ENCODE measurements at places on chromosomes 11 and 22.

- peak; percentile 75 for DNase-seq
These were observed 6.0 kb upstream of the CARD10 start for GRCh38 chr22:37525073-37525745.

GRCh38 chr11:117191680-117192400, 7.3 kb upstream of the TAGLN start:
- DNase-seq, result no peak

DNA sequence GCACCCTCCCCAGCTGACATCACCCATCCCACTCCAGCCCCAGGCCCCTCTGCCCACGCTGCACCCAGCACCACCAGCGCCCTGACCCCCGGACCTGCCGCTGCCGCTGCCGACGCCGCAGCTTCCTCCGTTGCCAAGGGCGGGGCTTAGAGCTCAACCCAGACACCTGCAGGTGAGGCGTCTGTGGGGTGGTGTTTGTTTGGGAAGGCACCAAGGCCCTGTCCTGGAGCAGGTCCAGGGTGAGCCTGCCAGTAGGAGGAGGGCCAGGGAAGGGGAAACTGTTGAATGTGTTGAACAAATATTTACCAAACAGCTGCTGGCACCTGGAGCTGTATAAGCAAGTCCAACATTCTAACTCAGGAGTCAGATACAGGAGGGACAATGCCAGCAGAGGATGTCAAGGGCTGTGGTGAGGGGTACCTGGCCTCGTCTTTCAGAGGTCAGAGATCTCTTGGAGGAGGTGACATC, 3.1 kb downstream of the VEGFB start:
- peak; percentile 83 for DNase-seq

- DNase-seq, result no peak
These were observed 53.7 kb upstream of the E2F8 start for GRCh38 chr11:19294444-19294843.

DNA sequence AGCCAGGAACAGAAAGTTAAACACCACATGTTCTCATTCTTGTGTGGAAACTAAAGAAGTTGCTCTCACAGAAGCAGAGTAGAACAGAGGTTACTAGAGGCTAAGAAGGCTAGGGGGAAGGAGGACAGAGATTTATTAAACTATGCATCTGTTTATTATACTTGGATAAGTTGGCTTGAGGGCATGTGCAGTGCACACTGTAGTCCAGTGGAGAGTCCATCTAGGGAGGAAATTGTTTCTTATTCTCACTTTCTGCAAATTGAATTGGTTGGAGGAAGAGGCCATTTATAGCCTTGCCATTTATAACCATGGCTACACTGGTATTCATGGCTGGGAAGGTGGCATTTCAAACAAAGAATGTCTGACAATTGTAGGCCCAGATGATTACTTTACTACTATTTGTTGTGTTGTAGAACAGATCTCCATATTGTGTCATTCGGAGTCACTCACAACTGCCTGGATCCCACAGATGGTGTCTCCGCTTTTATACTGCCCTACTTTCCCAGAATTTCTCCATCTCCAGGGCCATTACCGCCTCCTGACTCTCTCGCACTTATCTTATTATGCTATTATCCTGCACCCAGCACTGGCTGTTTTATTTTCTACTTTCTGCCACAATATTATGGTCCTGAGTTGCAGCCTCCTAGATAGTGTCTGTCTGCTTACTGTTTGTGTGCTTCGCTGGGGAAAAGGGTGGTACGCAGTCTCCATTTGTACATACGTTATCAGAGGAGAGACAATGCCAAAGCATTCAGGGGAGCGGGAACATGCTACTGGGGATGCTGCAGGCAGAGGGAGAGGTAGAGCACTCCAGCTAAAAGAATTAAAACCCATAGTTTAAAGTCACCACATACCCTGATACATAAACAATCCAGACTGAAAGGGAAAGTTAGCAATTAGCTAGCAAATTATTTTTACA, 169.3 kb upstream of the BLID start:
- no peak for DNase-seq

DNA sequence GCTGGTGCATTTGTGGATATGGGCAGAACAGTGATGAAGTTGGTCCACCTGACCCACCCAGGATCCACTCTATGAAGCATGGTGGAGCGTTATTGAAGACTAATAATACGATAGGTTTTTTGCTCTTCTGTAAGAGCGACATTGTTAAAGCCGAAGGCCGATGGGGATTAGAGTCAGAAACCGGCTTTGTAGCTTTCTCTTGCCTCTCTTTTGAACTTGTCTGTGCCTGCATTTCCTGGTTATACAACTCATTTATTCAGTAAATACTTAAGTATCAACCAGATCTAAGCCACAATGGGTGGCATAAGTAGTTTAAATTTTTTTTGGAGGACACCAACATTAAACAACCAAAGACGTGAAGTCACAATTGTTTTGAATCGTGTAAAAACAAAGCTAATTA, 93.4 kb downstream of the ARHGAP42 start:
- no peak for DNase-seq

DNA sequence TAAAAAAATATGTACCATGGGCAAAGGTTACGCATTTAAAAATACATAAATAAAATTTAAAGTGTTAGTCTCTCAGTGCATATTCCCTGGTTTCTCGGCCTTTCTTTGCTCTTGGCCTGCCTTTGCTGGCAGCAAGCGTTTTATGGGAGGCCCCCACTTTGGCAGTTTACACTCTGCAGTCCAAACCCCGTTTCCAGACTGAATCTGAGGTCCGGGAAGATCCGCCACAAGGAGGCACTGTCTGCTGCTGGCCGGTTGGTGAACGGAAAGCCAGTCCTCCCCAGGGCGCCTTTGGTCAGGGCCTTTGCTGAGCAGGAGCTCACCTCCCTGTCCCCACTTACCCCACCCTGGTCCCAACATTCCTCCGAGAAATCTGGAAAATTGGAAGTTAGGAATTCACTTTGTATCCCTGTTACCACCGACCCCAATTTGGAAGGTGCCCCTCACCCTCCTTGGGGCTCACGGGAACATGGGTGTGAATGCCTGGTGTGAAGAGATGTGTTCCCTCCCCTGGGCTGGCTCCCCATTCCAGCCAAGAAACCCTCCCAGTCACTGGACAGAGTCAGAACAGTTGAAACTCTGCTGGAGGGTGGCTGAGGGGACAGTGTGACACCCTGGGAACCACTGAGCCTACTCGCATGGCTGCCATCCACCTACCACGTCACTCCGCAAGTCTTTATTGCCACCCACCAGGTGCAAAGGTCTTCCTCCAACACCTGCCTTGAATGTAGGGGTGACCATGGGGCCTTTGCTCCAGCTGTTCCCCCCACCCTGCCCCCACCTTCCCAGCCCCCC, 9.4 kb upstream of the SF1 start:
- DNase-seq, result peak; percentile 78

GRCh38 chr11:48011798-48012391, 31.5 kb downstream of the PTPRJ start:
- DNase-seq, result no peak

DNA sequence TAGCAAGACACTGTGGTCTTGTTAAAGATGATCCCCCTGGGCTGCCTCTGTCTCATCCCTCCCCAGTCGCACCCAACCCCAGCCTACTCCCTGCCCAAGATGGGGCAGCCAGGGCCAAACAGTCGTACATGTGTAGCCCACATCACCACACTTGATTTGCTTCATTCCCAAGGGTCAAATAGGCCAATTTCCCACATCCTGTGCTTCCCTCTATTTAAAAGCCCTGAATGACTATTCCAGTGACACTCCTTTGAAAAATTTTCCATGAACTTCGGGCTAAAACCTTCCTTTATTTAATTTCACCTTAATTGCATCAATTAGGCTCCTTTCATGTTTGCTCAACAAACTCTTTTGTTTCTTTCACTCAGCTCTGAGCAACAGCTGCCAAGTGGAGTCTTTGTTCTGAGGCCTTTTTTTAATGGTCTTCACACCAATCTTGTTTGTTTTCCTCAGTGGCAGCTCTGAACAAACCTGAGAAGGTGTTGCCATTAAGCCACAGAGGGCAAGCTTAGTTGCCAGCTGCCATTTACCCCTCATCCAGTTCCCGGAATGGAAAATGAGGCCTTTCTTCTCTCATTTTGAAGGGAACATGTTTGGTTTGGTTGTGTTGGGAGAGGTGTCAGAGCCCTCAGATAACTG, 126.9 kb downstream of the APIP start:
- no peak for DNase-seq

DNA sequence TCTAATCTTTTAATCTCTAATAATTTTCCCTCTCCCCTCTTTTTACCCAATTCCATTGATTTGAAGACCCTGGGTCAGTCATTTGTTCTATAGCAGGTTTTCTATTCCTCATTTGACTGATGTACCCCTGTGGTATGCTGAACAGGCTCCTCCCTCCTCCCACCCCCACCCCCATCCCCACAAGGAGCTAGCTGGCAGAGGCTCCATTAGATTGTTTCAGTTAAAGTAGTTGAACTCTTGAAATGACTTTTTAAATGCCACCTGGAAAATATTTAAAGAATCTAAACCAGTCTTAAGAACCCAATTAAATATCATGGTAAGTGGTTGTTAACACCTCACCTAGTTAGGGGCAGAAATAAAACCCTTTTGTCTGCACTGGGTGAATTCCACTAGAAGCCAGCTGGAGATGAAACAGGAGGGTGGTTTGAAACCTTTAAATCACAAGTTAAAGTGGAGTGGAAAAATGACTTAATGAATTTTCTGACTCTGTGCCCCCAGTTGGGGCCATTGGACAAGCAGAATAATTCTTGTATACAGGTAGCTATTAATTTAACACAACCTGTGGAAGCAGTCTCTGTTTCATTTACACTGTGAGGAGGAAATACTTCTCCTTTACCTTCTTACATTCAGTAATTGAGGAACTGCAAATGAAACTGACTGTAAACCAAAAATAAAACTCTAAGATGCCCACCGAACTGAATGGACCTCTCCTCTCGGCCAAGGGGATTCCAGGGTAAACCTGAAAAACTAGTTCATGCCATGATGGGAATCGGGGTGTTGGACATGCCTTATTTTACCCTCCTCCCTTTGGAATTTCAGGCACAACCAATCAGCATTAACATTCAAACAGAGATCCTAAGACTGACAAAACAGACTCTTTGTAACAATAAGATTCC, 30.7 kb downstream of the PRR5L start:
- no peak for DNase-seq
